Amniotic stem cell (primary cell): ENCODE measurements at places on chromosomes 4 and X.

- DNase-seq, result no peak
Observed at GRCh38 chrX:104864296-104864695, 298.3 kb downstream of the IL1RAPL2 start.

GRCh38 chrX:26032111-26032912 is 105.8 kb upstream of the MAGEB18 start:
- no peak for DNase-seq

GRCh38 chrX:31036895-31037294 is 34.9 kb downstream of the FTHL17 start:
- no peak for DNase-seq

DNA sequence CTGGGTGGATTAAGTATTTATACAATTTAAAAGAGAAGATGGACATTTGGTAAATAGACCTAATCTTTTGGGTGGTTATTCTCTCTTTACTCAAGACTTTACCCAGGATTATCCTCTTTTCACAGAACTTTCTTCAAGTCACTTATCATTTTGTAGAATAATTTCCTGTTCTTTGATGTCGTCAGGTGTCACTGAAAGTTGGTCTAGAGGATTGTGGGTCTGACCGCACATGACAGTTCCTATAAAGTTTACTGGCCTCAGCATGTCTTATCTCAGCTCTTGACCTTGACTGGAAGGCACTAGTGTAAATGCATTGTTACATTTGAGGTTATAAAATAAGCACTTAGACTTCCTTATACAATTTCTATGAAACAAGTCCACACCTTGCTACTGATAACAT is 139.9 kb upstream of the SLC4A4 start:
- DNase-seq, result no peak

DNA sequence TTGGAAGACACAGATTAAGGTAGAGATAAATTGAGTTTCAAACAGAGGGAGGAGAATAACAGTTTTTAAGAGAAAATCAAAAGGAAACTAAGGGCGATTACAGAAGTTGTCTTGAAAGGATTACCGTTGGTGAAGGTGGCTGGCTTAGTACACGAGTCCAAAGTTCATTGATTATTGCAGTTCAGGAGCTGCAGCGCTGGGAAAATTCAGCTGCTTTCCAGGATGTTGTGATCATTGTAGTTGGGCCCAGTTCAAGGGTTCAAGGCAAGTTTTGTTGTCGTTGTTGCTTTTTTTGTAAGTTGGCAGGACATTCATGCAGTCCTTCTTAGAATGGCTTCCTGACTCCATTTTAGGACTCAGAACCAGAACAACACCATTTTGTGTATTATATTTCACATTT is 461.7 kb downstream of the RAPGEF2 start:
- DNase-seq, result no peak

DNA sequence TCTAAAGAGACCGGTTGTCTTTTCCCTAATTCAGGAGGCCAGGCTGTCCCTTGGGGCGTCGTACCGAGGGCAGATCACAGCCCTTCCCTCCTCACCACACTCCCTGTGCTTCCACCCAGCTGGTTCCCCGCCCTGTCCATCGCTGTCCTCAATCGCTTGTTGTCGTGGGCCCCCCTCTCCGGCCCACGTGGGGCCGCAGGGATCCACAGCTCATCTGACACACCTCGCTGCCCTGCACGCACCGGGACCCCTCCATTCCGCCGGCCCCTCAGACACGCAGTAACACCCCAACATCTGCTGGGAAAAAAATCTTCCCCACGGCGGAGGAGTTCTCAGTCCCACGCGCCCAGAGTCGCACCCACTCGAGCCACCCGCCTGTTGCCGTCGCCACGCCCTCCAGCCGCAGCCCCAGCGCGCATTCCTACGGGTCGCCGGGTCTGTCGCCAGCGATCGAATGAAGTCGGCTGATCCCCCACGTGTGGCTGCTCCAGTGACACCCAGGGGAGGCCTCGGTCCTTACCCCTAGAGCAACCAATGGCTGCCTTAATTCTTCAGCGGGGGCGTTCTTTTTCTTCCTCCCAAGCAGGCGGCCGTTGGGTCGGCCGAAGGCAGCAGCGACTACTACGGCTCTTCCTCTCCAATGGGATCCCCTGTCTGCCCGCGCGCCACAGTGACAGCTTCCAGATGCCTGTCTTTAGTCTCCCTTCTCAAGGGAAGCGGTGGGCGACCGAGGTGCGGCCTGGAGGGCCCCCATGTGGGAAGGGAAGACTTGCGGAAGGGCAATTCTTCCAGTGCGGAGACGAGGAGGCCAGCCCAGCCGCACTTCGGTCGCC is 893 bp upstream of the SEPTIN11 start:
- peak; percentile 29 for DNase-seq

DNA sequence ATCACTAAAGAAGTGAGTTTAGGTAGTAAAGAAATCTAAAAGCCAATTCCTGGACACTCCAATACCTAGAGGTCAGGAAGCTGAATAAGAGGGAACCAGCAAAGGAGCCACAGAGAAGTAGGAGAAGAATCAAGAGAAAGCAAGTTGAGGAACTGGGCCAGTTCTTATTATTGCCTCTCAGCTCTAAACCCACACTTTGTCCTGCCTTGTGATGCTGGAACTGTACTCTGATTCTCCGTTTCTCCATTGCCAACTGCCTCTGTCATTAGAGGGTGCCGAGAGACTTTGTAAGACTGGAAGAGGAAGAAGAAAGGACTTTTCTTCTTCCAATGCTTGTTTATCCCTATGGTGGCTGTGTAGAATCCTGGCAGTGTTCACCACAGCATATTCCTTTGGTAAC is 38.6 kb downstream of the NSUN7 start:
- no peak for DNase-seq

- DNase-seq, result no peak
Observed at GRCh38 chr4:155565330-155565729, 101.3 kb upstream of the GUCY1A1 start.

- no peak for DNase-seq
Observed at GRCh38 chrX:53128097-53128749, 34.3 kb downstream of the KANTR start.

DNA sequence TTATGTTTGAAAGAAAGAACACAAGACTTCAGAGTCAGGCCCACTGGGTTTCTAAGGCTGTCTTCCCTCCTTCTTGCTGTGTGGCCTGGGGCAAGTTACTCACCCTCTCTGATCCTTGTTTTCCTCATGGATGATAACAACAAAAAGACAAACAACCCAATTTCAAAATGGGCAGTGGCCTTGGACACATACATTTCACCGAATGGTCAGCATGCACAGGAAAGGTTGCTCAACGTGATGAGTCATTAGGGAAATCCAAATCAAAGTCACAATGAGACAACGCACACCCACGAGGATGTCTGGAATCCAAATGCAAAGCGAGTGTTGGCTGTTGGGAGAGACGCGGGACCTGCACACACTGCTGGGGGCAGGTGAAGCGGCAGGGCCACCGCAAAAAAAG is 50.8 kb upstream of the PPP2R2C start:
- DNase-seq, result no peak

GRCh38 chr4:128289523-128290158 is 2.0 kb upstream of the PGRMC2 start:
- DNase-seq, result no peak

DNA sequence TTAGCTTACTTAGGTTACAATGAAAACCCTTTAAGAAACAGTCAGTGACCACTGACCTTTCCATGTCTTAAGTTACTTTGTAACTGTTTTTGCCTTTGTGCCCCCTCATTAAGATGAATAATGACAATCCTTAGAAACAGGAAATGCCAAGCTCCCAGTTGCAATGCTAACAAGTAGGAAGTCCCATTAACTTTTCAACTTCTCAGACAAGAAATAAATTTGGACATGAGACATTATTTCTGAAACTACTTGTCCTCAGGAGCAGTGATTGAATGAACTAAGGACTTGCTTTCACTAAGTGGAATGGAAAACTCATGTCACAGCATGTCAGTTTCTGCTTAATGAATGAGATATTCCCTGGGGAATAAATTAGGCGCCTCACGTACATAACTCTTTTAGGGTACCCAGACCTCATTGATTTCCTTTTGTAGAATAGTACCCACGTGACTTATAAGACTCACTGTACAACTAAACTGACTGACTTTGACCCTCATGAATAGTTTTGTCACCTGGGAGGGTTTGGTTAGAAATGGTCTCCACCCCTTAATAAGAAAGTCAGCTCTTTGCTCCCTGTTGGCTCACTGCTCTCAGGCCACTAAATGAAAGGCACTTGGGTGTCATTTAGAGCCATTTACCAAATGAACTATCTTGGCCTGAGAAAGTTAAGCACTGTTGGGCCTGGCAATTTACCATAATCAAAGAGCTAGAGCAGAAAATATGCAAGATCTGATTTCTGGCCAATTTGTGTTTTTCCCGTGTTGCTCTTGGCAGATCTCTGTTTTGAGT is 383.9 kb downstream of the RPA4 start:
- DNase-seq, result no peak

- DNase-seq, result no peak
Observed at GRCh38 chr4:8916906-8917305, 45.3 kb upstream of the HMX1 start.

DNA sequence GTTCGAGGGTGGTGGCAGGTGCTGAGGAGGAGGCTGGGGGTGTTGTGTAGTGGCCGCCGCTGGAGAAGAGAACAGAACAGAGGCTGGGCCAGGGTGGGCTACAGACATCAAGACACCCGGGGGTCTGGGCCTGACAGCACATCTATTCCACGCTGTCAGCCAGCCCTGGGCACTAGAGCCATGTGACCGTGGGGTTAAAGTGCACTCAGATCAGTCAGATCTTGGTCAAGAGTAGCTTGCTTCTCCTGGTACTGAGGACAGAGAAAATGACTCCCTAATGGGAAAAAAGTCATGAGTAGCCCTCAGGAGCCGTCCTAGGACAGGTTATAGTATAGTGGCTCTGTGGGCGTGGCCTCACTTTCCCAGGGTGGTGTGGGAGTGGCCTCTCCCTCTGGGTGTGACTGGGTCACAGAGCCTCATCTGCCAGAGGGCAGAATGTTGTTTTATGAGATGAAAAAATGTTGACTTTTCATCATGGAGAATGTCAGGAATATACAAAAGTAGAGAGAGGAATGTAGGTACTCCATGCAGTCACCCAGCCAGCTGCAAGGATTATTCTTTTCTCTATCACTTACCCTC is 19.4 kb downstream of the TRMT44 start:
- DNase-seq, result no peak

DNA sequence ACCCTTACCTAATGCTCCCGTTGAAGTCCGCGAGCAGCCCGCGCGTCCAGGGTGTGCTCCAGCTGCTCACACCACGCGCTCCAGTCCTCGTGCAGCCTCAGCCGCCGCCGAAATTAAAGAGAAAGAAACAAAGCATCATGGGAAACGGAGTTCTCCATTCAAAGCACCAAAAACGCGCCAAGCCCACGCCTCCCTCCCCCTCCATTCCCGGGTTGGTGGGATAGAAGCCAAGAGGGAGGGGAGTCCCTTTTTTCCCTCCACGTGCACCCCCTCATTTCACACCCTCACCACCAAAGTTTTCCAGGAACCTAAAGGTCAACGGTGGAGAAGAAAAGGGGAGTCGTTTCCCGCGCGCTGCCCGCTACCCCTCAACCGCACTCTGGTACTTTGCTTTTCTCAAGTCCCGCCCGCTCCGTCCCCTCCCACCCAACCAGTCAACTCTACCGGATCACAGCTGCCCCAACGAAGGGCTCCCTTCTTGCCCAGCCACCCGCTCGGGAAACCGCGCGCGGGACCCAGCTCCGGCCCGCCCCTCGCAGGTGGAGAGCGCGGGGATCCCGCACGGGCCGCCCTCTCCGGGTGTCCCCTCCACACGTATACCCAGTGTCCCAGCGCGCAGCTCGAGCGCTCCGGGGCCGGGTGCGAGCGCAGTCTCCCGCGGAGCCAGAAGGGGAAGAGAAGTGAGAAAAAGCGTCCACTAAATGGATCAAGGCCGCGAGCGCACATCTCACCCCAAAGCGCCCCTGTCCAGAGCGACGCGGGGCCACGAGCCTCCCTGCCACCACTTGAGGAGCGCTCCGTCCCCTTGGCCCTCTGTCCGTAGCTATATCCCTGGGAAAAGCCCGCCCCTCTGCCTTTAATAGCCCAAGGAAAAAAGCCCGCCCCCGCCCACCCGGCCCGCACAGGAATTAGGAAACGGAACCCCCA is 65.1 kb upstream of the CCDC160 start:
- no peak for DNase-seq

GRCh38 chr4:123233136-123233768 is 163.3 kb upstream of the SPRY1 start:
- DNase-seq, result no peak

- DNase-seq, result no peak
Observed at GRCh38 chrX:99939883-99940232, 470.2 kb downstream of the PCDH19 start.

DNA sequence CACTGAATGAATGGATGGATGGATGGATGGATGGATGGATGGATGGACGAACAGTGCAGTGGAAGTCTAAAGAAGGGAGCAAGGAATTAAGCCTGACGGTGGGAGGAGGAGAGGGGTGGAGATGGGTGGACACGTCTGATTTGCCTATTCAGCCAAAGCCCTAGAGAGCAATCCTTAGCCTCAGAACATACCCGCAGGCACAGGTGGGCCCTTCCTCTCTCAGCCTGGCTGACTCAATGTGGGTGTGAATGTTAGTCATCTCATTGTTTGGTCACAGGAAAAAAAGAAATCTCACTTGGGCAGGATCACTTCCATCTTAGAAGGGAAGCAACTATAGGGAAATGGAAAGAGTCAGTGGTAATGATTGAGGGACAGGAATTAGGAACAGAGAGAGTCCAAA is 165.9 kb downstream of the PJA1 start:
- no peak for DNase-seq

- no peak for DNase-seq
Observed at GRCh38 chr4:1349359-1350168, 2.6 kb downstream of the UVSSA start.

DNA sequence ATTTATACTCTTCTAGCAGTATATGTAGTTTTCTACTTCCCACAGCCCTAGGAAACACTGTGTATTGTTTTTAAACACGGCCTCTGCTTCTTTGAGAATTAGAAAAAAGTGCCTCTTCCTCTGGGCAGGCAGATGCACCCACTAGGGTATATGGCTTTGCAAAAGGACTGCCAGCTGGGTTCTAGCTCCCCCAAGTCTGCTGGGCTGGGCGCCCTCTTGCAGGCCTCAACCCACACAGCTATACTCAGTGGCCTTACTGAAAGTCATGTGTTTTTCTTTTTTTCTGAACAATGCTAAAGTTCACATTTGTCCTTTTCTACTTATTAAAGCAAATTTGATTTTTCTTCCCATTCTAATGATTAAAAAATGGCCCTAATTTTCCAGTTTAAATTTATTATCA is 35.5 kb upstream of the BMPR1B start:
- DNase-seq, result no peak

GRCh38 chr4:47222276-47222675 is 190.9 kb downstream of the GABRB1 start:
- DNase-seq, result no peak

- DNase-seq, result no peak
Observed at GRCh38 chrX:97030947-97031346, 147.2 kb downstream of the RPA4 start.
